EL (cell line): ENCODE measurements at places on chromosomes 16 and 17.
A peak's percentile ranks its signal among the peaks of the same experiment; 100 is the strongest.

DNA sequence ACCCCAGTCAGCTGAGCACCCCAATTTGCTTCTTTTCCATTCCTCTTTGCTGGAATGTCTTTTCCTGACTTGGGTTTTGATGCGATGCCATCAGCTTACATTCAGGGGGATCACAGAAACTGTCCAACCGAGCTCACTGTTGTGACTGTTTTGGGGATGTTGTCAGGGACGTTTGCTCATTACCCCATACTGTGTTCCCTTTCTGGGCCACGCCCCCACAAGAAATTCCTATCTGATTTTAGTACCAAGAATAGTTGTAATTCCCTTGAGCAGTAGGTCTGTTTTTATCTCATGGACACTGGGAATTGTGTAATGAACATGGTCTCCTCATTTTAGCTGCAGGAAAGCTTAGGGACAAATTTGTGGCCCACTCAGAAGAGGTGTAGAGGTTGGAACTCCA lies 2.6 kb upstream of the NTN1 start:
- DNase-seq: no peak

DNA sequence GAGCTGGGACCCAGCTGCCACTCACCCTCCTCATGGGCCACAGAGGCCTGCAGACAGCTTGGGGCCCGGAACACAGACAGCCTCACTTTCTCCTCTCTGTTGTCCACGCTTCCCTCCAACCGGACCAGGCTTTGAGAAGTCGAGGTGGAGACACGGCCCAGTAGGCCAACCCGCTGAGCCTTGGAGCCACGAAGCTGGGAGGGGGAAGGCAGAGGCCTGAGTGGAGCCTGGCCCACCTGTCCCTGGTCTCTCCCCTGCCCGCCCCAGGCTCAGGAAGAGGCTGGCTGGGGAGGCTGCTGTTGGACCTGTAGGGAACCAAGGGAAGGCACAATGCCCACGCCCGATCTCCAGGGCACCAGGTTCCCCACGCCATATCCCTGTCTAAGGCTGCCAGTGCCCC lies 48.1 kb downstream of the RMI2 start:
- DNase-seq: no peak

- no peak for DNase-seq
These were observed 96.2 kb downstream of the RTN4RL1 start for GRCh38 chr17:1928976-1929375.

DNA sequence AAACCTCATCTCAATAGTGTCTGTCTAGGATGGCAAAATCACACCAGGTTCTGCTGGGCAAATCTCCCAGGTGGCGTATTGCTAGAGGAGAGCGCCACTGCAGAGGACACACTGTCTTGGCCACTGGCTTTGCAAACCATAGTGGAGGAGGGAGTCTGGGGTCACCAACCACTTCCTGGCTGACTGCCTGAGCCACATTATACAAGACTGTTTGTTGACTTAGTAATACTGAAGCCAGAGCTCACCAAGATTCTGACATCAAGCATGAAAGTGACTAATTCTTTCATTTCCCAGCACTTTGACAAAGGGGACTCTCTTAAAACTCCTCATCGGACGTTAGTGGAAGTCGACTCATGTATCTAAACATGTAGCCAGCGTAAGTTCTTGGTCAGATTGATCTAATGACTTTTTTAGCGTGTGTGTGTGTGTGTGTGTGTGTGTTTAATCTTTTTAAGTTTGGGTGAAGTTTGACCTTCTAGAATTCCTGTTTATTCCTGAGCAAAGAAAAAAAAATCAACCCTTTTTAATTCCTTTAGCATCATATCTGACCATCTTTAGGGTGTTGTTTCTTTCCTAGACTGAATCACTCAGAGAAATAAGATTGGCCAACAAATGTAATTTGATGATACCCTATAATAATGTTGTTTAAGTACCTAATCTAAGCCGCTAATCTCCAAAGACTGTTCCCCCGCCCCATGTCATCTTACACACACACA lies 13.7 kb downstream of the PITPNC1 start:
- peak; percentile 90 for DNase-seq

- no peak for DNase-seq
These were observed 37.8 kb downstream of the PTRH2 start for GRCh38 chr17:59669411-59669810.

- no peak for DNase-seq
These were observed 9.7 kb downstream of the CDH13 start for GRCh38 chr16:82636485-82636884.

DNA sequence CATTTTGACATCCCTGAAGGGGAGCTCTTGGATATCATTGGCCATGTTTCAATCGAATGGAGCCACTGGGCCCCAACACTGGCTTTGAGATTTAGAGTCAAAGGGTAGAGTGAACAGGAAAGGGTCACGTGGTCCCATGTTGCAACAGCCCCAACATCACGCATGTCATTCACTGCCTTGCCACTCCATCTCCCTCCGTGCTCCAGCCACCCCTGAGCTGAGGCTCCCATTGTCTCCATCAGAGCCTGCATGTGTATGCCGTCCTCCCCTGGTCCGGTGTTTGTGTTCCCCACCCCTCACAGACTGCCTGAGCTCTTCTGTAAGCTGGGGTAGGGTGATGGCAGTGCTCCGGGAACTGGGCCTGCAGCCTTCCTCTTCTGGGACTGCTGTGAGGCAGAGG lies 12.1 kb downstream of the NFE2L1 start:
- no peak for DNase-seq

- DNase-seq: peak; percentile 73
These were observed 176.2 kb upstream of the FAM20A start for GRCh38 chr17:68777243-68777855.

DNA sequence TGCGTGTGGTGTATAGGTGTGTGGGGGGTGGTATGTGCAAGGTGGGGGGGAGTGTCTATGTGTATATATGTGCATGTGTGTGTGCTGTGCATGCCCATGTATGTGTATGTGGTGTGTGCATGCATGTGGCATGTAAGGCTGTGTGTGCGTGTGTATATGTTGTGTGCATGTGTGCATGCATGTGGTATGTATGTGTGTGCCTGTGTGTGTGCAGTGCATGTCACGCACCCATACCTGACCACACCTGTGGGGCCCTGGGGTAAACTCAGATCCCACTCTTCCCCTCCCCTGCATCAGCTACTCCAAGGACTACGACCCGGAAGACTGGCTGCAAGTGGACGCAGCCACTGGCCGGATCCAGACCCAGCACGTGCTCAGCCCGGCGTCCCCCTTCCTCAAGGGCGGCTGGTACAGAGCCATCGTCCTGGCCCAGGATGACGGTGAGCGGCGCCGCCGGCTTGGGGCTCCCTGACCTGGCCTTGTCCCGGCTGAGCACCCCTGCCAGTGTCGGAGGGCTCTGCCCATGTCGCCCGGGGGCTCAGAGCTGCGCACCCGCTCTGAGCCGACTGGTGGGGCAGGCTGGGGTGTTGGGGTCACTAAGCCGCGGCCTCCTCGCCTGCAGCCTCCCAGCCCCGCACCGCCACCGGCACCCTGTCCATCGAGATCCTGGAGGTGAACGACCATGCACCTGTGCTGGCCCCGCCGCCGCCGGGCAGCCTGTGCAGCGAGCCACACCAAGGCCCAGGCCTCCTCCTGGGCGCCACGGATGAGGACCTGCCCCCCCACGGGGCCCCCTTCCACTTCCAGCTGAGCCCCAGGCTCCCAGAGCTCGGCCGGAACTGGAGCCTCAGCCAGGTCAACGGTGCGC lies 9.1 kb downstream of the SLC22A31 start:
- no peak for DNase-seq

- DNase-seq: peak; percentile 99
These were observed 135.4 kb upstream of the CHMP6 start for GRCh38 chr17:80855948-80856862.

DNA sequence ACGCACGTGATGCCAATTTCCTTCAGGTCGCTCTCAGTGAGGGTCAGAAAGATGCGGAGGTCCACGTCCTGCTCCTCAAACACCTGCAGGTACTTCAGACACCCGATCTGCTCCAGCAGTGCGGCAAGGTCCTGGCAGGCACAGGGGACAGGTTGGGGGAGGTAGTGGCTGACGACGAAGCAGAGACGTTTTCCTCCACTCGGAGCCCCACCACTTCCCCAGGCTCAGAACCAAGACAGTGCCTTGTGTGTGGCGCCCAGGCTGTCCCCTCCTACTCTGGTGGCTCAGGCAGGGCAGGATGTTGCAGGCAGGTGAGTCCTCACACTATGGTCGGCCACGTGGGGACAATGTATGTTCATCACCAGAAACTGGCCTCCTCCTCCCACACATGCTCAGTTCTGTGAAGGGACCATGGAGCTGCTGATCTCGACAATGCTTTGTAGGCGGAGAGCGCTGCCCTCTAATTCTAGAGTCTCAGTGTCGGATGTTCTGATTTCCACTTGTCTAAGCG lies 5.7 kb downstream of the NUDT16L1 start:
- DNase-seq: no peak

DNA sequence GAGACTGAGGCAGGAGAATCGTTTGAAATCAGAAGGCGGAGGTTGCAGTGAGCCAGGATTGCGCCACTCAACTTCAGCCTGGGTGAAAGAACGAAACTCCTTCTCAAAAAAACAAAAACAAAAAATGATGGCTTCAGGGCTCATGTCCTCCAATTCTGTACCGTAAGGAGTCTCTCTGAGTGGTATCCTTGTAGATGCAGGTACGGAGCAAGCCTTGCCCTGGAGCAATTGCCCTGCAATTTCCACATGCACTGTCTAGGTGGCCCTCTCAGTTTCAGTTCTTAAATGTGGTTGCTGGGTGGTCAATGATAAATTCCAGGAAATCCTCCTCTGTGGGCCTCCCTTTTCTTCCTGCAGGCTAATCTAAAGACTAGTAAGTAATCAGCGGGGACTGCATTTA lies 10.6 kb downstream of the TMEM238L start:
- DNase-seq: no peak

GRCh38 chr16:19147126-19147525 lies 20.9 kb upstream of the SYT17 start:
- DNase-seq: no peak

DNA sequence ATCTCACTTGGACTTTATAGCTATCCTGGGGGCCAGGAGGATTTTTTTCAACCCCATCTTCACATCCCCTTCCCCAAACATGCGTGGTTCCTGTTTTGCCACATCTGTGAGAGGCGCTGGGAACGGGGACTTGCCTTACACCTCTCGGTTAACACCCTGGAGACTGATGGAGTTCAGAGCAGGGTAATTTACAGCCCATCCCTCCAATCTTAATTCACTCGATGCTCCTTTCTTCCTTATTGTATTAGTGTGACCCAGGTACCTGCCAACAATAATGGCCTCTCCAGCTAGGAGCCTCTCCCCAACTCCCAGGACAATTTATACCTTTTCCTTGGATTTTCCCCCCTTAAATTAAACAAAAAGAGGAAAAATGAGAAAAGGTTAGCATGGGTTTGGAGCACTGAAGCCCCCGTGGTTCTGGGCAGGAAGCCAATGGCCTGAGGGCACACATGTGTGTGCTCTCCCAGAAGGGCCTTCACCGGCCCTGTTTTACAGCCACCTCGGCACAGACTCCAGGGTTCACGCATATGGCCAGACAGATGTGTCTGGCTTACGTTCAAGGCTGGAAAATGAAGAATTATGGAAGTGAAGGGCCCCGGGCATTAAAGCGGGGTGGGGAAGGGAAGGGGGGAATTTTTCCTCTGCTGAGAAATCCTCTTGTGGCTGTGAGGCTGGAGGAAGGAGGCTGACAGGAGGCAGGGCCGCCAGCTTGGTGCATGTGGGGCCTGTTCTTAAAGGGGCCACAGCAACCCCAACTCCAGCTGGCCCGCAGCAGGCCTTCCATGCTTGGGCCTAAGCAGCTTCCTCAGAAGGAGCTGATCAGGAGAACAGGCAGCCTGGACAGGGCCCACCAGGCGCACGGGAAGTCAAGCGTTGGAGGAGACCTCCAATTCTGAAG lies 21.4 kb downstream of the HIC1 start:
- peak; percentile 68 for DNase-seq

DNA sequence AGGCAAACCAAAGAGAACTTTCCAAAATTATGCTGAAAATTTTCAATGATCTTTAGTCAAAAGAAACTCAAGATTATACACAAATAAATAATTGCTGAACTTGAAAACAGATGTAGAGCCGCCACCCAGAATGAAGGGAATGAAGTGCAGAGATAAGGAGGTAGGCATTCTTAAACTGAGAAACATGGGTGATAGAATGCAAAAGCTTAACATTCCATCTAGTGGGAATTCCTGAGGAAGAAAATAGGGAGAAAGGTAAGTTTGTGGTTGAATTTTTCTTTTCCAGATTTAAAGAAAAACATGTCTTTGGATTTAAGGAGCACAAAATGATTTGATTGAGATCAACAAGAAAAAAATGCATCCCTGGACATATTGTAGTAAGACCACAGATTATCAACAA lies 108.3 kb downstream of the ELAC2 start:
- no peak for DNase-seq

GRCh38 chr16:85042167-85042526 lies 14.6 kb downstream of the KIAA0513 start:
- DNase-seq: no peak
